ENCODE measurements at places on chromosomes 2 and 18.
A peak's percentile ranks its signal among the peaks of the same experiment; 100 is the strongest.

GRCh38 chr2:47218066-47218581 lies 63.0 kb upstream of the STPG4 start:
- peak; percentile 80 for DNase-seq

GRCh38 chr18:36633961-36634412 lies 194.8 kb downstream of the TPGS2 start:
- DNase-seq = no peak

GRCh38 chr2:5520463-5520972 lies 171.7 kb upstream of the SOX11 start:
- DNase-seq = peak; percentile 90

DNA sequence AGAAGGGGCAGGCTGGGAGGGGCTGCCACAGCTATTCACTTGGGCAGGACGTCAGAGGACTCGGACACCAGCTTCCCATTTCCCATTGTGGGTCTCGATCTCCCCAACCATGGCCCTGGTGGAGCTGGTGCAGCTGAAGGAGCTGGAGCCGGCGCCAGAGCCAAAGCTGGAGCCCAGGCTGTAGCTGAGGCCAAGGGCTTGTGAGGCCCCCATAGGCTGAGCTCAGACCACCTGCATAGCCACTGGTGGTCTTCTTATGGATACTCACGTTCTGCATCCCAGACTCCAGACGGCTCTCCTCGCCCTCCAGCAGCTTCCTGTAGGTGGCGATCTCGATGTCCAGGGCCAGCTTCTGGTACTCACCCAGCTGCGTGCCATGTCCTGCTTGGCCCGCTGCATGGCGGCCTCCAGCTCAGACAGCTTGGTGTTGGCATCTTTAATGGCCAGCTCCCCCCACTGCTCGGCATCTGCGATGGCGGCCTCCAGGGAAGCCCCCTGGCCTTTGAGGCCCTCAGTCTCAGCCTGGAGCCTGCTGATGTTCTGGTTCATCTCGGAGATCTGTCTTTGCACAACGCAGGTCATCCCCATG lies 6.0 kb upstream of the CDK5R2 start:
- DNase-seq = no peak

- DNase-seq = peak; percentile 92
Measured at GRCh38 chr2:26011990-26012856, 21.7 kb upstream of the RAB10 start.

- DNase-seq = peak; percentile 77
Measured at GRCh38 chr2:25228848-25229278, 60.5 kb upstream of the POMC start.

DNA sequence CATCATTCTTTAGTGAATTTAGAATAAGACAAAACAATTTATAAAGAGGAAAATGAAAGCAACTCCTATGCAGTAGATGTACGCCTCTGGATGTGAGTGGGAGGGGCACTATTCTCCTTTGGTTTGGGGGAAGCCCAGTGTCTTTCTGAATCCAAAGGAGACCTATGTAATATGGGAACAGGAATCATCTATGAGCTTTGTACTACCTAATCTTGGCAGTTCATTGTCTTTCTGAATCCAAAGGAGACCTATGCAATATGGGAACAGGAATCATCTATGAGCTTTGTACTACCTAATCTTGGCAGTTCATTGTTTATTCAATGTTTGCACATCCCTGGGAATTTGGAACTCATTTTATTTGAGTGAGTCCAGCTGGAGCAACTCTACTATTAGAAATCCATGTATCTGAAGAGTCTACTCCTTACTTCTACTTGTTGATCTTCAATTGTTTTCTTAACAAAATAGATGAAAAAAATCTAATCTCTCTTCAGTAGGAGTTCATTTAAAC lies 401.1 kb upstream of the LRATD1 start:
- DNase-seq = no peak

DNA sequence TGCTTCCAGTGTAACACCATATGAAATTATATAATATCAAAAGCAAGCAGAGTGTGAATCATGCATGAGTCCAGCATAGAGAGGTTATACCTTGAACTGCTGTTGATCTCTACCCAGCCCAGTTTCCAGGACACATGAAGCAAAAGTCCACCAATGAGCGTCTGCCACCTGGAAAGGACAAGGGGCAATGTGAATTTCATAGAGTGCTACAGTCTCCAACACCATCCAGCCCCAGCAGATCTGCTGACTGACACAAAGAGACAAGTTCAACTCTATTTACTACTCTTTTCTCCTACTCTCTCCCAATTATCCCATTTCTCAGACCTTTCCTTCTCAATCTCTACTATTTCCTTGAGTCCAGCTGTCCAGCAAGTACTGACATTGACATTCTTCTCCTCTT lies 31.8 kb upstream of the RIOK3 start:
- DNase-seq = peak; percentile 98

DNA sequence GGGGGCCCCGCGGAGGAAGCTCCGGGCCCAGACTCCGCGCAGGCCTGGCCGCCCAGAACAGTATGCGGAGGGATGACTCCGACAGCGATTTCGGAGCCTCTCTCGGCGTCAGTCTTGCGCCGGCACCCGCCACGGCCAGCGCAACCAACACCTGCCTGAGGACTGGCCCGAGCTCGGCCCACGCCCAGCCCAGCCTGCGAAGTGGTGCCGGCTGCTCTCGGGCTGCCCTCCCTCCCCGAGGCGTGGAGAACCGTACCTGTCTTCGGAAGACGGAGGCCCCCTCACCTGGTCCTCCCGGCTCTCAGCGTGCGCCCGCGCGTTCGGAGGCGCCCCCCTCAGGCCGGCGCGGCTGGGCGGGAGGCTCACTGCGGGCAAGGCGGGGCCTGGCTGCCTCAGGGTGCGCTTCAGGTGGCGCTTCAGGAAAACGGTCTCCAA lies at the start of gene M1AP:
Gene M1AP, minus strand, starts transcription at position 322 of the 435 bp plus-strand sequence. CDS start 8,055 bp downstream, outside the sequence.
- DNase-seq = peak; percentile 5

DNA sequence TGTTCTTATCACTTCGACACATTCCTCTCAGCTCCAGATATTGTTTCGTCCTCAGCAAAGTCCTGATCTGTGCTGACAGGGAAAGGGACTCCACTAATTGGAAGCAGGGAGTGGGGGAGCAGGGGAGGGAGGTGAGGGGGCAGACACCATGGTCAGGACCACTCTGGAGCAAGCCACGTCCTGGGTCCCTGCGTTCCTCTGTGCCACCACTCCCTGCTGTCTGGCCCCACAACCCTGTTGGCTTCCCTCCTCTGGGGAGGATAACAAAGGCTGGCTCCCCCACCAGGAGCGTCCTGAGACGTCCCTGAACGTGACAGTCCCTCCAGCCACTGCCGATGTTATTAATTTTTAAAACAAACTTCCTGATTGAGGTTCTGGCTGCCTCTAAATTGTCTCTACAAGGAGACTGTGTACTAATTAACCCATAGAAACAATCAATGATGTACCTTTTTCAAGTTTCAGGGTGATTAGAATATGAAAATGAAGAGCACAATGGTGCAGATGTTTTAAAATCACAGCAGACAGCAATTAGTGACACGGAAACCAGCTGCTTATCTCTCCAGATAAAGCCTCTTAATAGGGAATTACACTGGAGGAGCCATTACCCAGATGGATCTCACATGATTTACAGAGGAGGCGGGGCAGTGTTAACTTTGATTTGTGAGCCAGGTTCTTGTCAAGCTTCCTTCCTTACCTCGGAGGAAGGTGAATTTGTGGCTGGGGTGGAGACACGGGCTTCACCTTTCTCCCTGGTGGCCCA lies 257.5 kb downstream of the SETBP1 start:
- DNase-seq = peak; percentile 84

DNA sequence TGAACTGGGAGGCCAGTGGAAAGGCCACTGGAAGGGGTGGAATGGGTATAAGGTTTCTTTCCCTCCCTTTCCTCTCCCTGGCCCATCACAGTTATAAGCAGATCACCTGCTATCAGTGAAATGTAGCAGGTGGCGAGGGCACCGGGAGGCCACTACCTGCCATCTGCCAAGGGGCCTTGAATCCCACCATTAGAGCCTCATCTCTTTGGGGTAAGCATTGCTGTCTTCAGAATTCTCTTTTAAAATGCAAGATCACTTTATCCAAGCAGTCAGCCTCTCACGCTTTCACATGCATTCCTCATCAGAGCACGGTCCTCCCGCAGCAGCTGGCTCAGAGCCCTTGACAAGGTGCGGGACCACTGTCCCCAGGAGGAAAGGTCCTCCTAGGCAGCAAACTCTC lies 268.5 kb downstream of the CELF4 start:
- DNase-seq = no peak

GRCh38 chr2:151287513-151288250 lies 1.8 kb downstream of the NMI start:
- no peak for DNase-seq

DNA sequence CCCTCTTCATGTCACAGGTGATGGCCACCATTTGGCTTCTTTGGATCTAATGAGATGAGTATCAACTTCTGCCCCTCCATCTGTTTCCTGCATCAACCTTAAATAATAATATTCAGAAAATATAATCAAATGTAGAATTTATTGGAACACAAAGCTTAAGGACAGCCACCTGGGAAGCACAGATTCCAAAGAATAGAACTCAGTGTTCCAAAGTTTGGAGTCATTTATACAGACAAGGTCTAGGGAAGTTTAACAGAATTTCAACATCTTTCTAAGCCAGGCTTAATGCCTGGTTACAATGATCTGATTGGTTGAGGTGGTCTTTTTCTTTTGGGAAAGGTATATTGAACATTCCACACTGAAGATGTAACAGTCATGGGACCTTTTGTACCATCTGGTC lies 218.0 kb upstream of the PIEZO2 start:
- no peak for DNase-seq

- no peak for DNase-seq
Measured at GRCh38 chr2:21467910-21468309, 344.1 kb downstream of the TDRD15 start.

- DNase-seq = no peak
Measured at GRCh38 chr2:20092226-20092900, 40.9 kb upstream of the LAPTM4A start.

DNA sequence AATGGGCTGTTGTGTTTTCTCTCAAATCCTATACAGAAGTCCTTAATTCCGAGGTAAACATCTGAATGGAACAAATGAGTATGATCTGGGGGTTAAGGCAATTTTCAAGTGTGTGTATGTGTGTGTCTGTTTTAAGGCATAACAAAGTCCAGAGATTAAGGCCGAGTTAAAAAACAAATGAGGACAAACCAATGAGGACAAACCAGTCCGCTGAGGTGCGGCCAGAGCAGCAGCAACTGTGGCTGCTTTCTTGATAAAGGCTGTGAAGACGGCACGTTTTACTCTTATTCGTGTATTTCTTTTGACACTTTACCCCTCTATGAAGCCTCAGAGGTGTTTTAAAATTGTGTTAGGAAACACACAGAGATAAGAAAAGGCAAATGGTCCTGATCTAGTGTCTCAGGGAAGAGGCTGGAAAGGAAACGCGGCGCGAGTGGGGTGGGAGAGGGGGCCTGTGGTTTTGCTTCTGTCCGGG lies 495 bp upstream of the GULP1 start:
- DNase-seq = no peak

- DNase-seq = no peak
Measured at GRCh38 chr2:21427606-21428005, 303.8 kb downstream of the TDRD15 start.

- no peak for DNase-seq
Measured at GRCh38 chr2:146681991-146682390, 1162.8 kb upstream of the ACVR2A start.

GRCh38 chr2:130930740-130931659 lies 94.3 kb downstream of the ARHGEF4 start:
- no peak for DNase-seq

- DNase-seq = peak; percentile 66
Measured at GRCh38 chr18:23114171-23114881, 21.0 kb upstream of the CABLES1 start.

GRCh38 chr2:127579231-127579630 lies 43.7 kb downstream of the MYO7B start:
- DNase-seq = no peak

DNA sequence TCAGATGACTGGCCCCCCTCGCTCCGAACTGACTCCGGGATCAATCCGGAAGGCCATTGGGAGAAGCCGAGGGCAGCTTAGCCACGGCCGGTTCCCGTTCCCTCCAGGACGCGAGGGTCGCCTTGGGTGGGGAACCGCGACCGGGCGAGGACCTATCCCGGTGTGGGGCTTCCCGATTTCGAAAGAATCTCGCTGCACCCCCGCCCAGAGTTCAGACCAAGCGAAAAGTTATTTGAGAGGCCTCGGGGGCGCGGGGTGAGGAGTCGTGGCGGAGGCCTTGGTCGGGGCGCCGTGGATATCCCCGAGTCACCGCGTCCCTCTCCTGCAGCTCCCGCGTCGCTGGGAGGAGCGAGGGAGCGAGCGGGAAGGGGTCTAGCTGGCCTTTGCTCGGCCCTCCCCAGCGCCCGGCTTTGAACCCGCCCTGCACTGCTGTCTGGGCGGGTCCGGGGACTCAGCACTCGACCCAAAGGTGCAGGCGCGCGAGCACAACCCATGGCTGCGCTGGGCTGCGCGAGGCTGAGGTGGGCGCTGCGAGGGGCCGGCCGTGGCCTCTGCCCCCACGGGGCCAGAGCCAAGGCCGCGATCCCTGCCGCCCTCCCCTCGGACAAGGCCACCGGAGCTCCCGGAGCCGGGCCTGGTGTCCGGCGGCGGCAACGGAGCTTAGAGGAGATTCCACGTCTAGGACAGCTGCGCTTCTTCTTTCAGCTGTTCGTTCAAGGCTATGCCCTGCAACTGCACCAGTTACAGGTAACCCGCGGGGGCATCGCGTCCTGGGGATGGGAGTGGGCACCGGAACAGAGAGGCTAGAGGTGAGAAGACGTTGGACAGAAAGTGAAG lies at the start of gene CYP27A1:
Gene CYP27A1, plus strand, starts transcription at position 457 of the 837 bp plus-strand sequence. Its CDS starts 36 bp downstream, at position 493.
- peak; percentile 90 for DNase-seq

DNA sequence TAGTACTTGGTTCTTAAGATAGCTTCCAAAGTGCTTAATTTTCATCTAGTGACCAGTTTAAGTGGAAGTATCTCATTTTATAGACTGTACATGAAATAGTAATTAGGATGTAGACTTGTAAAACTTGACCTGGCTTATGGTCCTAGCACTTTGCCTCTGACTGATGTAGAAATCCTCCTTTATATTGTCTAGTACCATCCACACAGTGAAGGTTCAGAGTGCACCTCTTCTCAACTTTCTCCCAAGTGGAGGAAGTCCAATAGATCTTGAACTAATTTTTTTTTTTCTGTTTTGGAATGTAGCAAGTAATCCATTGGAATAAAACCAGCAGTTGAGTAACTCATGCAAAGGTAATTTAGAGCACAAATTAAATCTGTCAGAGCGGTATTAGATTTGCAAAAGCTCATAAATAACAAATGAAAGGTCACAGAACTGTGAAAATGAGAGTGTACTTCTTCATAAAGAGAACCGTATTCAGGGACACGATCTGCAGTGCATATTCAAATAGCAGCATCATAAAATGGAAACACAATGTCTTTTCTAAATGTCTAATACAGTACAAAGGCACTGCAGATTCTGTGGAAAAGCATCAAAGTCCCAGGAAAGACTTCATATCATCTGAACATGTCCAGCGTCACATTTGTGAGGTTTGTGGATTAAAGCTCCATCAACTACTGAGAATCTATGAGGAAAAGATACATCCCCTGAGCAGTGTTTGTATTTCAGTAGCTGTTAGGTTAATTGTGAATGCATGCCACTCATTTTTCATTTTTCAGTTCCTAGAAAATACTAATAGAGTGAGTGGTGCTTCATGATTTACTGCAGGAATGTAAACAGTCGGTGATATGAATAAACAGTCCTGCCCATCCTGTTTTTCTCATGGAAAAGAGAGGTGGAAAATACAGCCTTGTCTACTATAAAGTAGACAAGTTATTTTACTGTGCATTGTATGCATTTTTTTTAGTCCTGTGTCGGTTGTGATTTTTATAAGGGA lies 100.7 kb downstream of the LYPD6 start:
- DNase-seq = peak; percentile 54

Measured in small intestine (tissue), 16 donors.